ENCODE measurements at places on chromosomes 1 and 21.

DNA sequence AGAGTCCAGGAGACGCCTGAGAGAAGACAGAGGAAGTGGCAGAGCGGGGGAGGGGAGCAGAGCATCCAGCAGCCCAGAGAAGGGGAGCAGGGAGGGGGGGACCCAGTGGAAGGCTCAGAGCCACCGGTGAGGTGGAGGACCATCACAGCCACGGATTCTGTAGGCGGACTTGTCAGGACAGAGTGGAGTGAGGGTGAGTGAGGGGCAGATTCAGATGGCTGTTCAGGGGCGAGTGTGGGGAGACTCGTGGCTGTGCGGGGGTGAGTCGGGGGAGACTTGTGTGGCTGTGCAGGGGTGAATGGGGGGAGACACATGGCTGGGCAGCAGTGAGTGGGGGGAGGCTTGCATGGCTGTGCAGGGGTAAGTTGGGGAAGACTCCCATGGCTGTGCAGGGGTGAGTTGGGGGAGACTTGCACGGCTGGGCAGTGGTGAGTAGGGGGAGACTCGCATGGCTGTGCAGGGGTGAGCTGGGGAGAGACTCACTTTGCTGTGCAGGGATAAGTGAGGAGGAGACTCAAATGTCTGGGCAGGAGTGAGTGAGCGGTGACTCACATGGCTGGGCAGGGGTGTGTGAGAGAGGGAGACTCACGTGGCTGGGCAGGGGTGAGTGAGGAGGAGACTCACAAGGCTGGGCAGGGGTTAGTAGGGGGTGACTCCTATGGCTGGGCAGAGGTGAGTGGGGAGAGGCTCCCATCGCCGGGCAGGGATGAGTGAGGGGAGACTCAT is 56.8 kb upstream of the ABCG1 start:
- DNase-seq: no peak

- peak; percentile 69 for DNase-seq
These were observed 33.8 kb upstream of the CSF3R start for GRCh38 chr1:36516372-36517010.

GRCh38 chr1:62370594-62370993 is 51.4 kb upstream of the KANK4 start:
- no peak for DNase-seq

- no peak for DNase-seq
These were observed 21.4 kb downstream of the SMG7 start for GRCh38 chr1:183493540-183494245.

DNA sequence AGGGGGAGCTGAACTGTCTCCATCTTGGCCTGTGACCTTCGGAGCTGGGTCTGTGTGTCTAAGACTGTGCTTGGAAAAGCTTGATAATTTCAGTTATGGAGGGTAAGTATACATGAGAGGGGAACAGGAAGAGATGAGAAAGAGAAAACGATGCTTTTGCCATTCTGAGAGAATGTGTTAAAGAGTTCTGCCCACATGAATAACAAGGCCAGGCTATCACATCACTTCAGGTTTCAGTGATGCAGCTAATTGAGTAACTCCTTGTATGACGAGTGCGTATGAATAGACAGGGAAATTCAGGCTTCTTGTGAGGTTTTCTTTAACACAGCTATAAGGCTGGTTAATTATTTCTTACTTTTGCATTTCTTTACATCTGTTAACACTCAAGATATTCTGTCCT is 81.0 kb downstream of the PLPPR5 start:
- no peak for DNase-seq

DNA sequence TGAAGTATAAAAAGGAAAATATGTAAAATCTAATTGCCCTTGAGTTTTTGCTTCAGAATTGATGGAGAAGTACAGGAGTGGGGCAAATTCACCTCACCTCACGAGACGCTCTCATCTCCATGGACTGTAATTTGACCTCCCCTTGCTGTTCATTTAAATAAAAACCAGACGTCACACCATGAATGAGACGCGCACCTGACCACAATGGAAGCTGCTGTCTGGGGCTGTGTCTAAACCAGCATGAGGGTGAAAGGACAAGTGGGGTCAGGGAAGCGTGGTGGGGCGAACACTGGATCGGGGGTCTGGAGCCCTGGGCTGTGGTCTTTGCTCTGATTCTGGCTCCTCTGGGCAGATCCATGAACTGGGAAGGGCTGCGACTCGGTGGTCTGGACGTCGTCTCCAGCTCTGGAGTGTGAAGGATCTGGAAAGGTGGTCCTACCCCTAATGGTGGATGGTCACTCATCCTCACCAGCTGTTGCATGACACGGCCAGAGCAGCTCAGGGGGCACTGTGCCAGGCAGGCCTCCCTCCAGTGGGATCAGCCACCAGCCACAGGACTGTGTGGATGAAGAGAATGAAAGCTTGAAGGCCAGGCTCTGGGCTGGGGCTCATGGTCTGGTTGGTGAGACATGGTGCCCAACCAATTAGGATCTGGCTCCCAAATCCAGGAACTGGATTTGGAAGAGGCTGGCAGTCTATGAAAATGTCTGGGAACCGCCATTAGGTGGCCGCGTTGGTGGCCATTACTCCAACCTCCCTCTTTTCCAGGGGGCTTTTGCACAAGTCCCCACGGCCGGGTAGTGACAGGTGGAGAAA is 728.6 kb downstream of the PTPRU start:
- DNase-seq: no peak

DNA sequence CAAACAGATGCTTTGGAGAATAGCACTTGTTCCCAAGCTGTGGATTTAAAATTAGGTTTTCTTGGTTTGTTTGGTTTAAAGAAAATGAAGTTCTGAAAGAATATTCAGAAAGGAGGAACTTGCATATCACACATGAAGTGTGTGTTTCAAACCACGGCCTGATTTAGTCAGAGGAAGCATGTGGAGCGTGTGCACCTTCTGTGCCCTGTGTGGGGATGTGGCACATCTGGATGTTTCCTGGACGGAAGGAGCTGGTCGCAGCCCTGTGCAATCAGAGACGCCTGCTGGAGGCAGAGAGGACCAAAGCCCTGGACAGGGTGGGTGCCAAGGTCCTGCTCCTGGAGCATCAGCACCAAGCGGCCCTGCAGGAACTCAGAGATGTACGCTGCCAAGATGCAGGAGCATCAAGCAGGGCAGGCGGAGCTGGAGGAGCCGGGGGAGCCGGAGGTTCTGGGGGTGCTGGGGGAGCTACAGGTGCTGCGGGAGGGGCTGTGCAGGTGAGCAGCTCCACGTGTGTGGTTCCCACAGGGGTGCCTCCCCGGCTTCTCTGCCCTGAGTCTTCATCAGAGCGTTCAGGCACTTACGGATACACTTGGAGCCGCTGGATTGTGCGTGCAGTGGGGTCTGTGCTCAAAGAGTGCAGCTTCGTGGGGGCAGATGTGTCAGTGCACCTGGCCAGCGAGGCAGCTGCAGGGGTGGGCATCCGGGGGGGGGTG is 45.7 kb downstream of the PCNT start:
- no peak for DNase-seq

DNA sequence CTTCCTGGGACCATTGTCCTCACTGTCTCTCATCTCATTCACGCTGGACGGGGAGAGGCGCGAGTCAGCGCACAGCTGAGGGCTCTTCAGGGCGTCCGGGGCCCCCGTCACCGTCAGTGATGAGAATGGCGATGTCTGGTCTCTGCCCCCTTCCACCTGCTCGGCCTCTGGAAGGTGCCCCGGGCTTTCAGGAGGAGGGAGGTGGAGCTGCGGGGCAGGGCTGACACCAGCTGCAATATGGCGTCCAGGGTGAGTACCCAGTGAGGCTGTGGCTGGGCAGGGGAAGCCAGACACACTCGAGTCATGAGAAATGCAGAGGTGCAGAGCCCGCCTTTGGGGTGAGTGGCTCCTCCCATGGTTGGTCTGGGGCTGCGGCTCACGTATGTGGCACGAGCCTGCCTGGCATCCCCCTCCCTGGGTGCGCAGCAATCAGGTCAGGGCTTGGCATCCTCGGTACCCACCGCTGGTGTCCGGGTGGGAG is 15.1 kb downstream of the MORN1 start:
- DNase-seq: no peak

- DNase-seq: no peak
These were observed 69.2 kb downstream of the CAPZB start for GRCh38 chr1:19416145-19416544.

DNA sequence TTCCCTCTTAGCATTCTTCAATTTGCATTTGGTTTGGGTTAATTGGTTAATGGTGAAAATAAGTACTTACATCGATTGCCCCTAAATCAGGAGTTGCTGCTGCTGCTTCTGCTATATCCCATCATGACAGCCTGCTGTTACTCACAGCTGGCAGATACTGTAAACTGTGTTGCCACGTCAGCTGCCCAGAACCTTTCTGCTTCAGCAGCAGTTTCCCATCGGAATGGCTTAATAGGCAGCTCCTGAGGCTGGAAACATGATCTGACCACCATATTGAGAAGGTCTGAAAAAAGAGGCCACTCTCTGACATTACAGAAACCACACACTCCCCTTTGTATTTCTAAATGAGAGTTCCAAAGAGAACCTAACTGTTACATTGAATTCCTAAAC is 14.3 kb upstream of the SEC16B start:
- peak; percentile 88 for DNase-seq

DNA sequence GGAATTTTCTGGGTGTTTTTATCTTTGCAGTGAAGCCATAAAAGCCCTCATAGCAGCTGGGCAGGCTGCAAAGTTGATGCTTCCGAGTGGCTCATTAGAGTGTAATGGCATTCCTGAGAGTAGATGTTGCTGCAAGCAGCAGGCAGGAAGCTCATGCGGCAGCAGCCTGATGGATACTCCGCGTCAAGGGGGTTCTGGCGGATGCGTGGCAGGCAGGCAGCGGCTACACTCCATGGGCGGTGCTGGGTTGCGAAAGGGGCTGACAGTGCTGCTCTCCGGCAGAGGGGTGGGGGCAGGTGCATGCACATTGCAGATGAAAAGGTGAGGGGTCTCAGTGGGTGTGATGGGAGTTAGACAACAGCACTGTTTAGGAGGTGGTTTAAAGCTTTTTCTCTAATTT is 93.2 kb upstream of the AJAP1 start:
- DNase-seq: no peak

GRCh38 chr1:19437891-19438294 is 47.4 kb downstream of the CAPZB start:
- no peak for DNase-seq

DNA sequence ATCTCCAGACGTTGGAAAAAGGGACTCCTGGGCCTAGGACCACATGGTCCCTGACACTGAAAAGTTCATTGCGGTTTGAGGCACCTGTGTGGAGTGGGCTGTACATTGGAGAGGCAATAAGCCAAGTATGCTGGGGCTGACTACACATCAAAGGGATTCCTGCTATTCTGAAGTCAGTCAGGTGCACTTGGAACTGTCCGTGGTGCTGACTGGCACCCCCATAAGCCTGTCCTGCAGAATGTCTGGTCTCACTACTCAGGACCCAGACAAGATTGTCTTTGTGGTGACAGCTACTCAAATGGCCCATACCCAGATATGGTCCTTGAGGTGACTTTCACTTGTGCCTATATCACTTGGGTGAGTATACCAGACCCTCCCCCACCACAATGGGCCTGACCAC is 150.6 kb downstream of the RWDD3 start:
- DNase-seq: peak; percentile 69

- DNase-seq: peak; percentile 81
These were observed at the start of gene PLEKHN1 for GRCh38 chr1:966135-966703. PLEKHN1 (plus strand) TSS chr1:966482; CDS start chr1:966532, 50 bp downstream.

DNA sequence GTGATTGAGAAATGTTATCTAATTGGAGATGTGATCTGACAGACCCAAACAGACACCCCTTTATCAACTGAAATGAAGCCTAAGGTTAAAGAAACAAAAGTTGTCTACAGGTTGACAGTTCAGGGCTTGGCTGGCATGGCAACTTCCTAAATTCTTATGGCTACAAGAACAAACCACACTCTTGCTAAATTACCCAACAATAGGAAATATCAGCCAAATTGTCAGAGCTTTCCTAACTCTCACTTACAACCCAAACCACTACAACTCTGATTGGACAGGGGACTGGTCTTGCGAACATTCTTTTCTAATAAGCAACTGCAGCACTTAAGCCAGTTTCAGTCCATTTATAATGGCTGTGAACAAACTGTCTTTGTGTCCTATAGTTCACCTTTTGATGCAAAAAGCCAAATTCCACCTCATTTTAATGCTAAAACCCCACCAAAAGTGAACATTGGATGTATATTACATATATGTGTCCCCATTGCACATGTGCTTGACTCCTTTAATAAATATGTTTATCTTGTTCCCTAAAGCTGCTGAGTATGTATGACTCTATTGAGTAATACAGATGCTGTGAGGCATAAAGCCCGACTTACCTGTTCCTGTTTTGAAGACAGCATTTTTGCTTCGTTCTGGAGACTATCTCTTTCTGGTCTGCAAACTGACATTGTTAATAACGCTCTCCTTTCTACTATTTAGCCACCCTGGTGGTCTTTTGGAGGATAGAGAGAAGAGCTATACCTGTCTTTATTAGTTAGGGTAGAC is 101.3 kb upstream of the HMCN1 start:
- DNase-seq: no peak

DNA sequence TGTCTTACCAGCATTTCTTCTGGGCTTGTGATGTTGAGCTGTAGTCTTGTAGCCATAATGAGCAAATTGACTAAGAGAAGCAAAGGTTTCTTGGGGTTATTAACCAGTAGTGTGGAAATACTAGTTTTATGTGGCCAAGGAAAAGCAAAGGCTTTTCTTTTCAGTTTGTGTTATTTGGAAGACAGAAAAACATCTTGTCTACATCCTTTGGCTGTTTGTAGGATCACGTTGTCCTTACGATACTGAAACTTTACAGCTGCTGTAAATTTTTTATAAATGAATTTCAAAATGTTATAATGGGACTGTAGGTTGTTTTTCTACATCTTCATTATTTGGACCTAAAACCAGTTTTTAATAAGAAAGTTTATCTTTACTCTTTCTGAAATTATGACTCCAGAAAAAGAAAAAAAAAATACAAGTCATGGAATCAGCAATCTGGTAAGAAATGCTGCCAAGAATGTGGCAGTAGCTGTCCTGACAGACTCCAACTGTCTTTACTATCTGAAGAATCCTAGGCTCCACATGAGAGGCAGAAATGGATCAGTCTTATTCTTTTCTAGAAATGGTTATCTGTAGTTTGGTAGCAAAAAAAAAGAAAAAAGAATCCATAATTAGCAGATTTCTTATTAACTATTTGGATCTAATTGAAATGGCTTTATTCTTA is 41.6 kb upstream of the QSOX1 start:
- DNase-seq: no peak

DNA sequence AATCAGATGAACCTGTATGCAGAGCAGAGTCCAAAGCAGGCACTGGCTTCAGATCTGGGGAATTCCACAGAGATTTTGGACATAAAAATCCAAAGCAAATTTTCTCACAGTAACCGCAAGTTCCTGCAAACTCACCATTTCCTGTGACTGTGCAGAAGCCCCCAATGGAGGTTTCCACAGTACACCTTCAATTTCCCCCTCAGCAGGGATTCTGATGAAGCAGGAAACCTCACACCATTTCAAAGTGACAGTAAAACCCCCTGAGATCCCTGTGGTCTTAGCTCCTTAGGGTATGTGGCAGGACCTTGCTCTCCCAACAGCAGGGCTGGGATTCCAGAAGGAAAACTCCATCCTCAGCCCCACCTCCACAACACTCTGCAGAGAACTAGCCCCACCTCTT is 6.0 kb upstream of the TGFBR3 start:
- DNase-seq: no peak

Measured in RKO (cell line).